ENCODE measurements at places on chromosomes 5 and 9. TPM values are rescaled to one million over a fixed set of nuclear protein-coding genes. Genes with fewer than 3 reads are reported as not detected.

DNA sequence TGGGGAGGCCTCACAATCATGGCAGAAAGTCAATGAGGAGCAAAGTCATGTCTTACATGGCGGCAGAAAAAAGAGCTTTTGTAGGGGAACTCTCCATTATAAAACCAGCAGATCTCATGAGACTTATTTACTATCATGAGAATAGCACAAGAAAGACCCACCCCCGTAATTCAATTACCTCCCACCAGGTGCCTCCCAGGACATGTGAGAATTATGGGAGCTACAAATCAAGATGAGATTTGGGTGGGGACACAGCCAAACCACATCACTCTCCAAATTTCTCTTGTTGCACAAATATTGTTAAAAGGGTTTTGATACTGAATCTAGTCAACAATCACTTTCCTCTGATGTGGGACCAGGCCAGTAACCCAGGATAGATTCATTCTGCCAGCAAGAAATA lies 1176.1 kb downstream of the CDH9 start:
- no peaks in the 10 kb centered on the region for H3K36me3 ChIP-seq
- no peaks in the 10 kb centered on the region for H3K4me1 ChIP-seq
- no peak overlapping the region for H3K27ac ChIP-seq
- no peaks in the 10 kb centered on the region for H3K27me3 ChIP-seq
- no peak overlapping the region for H3K4me3 ChIP-seq

SLC6A7 gene
- not detected for total RNA-seq

LAMC3 gene
- 16.9 TPM for total RNA-seq

GRCh38 chr5:160188141-160189015 lies 40.9 kb upstream of the FABP6 start:
- peak; percentile 82 for DNase-seq
- H3K4me3 ChIP-seq, result peak overlapping the region; percentile 67
- peak overlapping the region; percentile 65 for H3K27ac ChIP-seq
- H3K36me3 ChIP-seq, result no peaks in the 10 kb centered on the region
- H3K4me1 ChIP-seq, result peaks cover 13% of the 10 kb centered on the region
- no peaks in the 10 kb centered on the region for H3K27me3 ChIP-seq

TRPM6 gene
- total RNA-seq, result 1.6 TPM

DNA sequence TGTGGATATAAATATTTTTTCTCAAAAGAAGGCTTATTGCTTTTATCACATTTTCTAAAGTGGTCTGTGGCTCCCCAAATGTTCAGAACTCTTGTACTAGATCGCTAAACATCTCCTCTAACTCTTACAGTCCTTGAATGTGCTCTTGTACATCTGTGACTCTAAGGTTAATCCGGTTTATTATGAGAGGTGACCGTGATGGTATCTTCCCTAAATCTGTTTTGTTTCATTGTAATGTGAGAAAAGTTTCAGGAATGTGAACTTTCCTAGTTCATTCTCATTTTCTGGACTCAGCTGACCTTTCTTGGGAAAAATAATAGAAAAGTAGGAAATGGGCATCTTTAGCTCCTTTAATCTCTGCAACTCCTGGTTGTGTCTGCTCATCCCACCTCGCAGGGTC lies 94.5 kb upstream of the CD180 start:
- H3K27ac ChIP-seq, result peak overlapping the region; percentile 38
- peaks cover 35% of the 10 kb centered on the region for H3K4me1 ChIP-seq
- no peaks in the 10 kb centered on the region for H3K27me3 ChIP-seq
- no peak overlapping the region for H3K4me3 ChIP-seq
- H3K36me3 ChIP-seq, result no peaks in the 10 kb centered on the region
- DNase-seq, result no peak

FBP2 gene
- not detected for total RNA-seq

GRCh38 chr5:158756871-158757270 lies 342.8 kb downstream of the EBF1 start:
- no peaks in the 10 kb centered on the region for H3K27me3 ChIP-seq
- no peak overlapping the region for H3K4me3 ChIP-seq
- no peak overlapping the region for H3K27ac ChIP-seq
- no peak for DNase-seq

- DNase-seq, result no peak
- H3K36me3 ChIP-seq, result peaks cover 19% of the 10 kb centered on the region
- H3K27ac ChIP-seq, result no peak overlapping the region
- peaks cover 15% of the 10 kb centered on the region for H3K4me1 ChIP-seq
These were observed 6.5 kb downstream of the EGFL7 start for GRCh38 chr9:136668983-136669790.

- H3K27ac ChIP-seq, result no peak overlapping the region
- no peaks in the 10 kb centered on the region for H3K36me3 ChIP-seq
- peaks cover 5% of the 10 kb centered on the region for H3K4me1 ChIP-seq
- H3K4me3 ChIP-seq, result no peak overlapping the region
- no peak for DNase-seq
These were observed 47.0 kb downstream of the CRB2 start for GRCh38 chr9:123402981-123403509.

GRCh38 chr9:5626727-5627634 lies 1.9 kb upstream of the RIC1 start:
- DNase-seq, result no peak
- peaks cover 55% of the 10 kb centered on the region for H3K4me1 ChIP-seq
- no peaks in the 10 kb centered on the region for H3K36me3 ChIP-seq
- H3K4me3 ChIP-seq, result peak overlapping the region; percentile 93

DNA sequence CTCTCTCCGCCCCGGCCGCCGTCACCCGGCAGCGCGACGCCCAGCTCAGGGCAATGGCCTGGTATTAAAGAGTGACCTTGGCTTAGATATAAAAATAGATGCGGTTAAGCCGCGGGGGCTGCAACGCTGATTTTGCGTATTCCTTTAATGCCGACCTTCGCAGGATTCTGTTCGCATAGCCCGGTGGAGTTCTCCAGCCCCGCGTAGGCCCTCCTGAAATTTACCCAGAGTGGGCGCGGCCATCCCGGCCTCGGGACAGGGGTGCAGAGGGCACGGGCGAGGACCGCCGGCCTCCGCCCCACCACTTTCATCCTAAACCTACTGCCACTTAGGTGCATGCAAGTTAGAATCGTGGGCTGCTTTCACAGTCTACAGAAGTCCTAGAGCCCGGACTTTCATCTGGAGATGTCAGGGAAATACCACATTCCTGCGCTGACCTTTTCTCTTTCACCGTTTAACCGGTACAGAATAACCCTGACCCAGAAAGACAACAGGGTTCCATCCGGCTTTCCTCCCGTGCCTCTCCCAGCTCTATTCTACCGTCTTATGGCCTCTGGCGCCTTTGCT lies 492 bp upstream of the FAM169A start:
- no peak for DNase-seq
- H3K4me1 ChIP-seq, result peaks cover 15% of the 10 kb centered on the region
- no peak overlapping the region for H3K27ac ChIP-seq
- no peaks in the 10 kb centered on the region for H3K36me3 ChIP-seq
- peak overlapping the region; percentile 66 for H3K4me3 ChIP-seq
- peaks cover 25% of the 10 kb centered on the region for H3K27me3 ChIP-seq

DNA sequence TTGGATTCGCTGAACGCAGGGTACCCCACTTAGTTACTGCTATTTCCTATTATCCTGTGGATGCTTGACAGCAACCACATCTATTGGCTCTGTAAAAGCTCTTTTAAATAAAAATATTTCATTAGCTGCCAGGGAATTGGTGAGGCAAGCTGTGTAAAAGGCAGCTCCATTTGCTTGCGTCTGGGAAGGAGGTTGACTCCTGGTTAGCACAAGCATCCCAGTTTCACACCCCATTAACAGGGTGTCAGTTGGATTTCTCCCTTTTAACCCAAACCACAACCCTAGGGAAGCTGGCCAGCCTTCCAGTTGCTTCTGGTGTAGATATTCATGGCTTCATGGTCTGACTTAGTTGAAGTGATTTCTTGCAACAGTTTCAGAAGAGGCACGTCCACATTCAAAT lies 151.0 kb downstream of the GPBP1 start:
- DNase-seq, result no peak

ZNF879 gene
- 1.6 TPM for total RNA-seq

DNA sequence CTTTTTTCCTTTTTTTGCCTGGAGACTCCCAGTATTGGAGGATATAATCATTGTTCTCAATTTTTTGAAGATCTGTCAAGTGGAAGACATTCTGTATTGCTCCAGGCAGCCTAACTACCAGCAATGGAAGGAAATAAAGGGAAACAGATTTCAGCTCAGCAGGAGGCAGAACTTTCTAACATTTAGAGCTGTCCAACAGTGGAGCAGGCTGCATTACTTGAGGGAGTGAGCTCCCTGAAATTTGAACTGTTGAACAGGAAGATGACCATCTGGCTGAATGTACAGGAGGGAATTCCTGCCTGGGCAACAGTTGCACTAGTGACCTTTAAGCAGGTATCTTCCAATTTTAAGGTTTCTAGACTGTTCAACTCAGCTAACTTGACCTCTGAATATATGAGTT lies 1.1 kb upstream of the GAPVD1 start:
- peaks cover 17% of the 10 kb centered on the region for H3K4me1 ChIP-seq
- H3K27me3 ChIP-seq, result no peaks in the 10 kb centered on the region
- DNase-seq, result no peak
- no peaks in the 10 kb centered on the region for H3K36me3 ChIP-seq
- H3K4me3 ChIP-seq, result no peak overlapping the region

FSTL4 gene
- 5.7 TPM for total RNA-seq

TAF1L gene
- total RNA-seq, result 0.24 TPM
